ENCODE measurements at places on chromosomes 7 and 10. TPM values are rescaled to one million over a fixed set of nuclear protein-coding genes. Genes with fewer than 3 reads are reported as not detected.

Gene GALNT17
- total RNA-seq, result 26.3 TPM

Gene HTR5A
- total RNA-seq, result 1.2 TPM

Gene WDR86
- 51.1 TPM for total RNA-seq

Gene ADAMTS14
- 0.74 TPM for total RNA-seq

Gene ANKRD22
- total RNA-seq, result not detected

Gene FOXI2
- not detected for total RNA-seq

Gene KAZALD1
- total RNA-seq, result 0.25 TPM

Gene TRIM4
- 9.3 TPM for total RNA-seq

Gene IQUB
- 2.0 TPM for total RNA-seq

Gene PARP12
- 2.2 TPM for total RNA-seq

Gene TDRD1
- total RNA-seq, result 0.25 TPM

Gene CADPS2
- total RNA-seq, result 3.2 TPM

Gene PTPN12
- total RNA-seq, result 93.7 TPM

Gene EPDR1
- 11.6 TPM for total RNA-seq

Gene NEURL1
- 26.8 TPM for total RNA-seq

Gene ZNF32
- 37.4 TPM for total RNA-seq

Gene C1GALT1
- 23.1 TPM for total RNA-seq

Gene LLCFC1
- not detected for total RNA-seq

Gene TAS2R40
- not detected for total RNA-seq

Gene OR2A5
- total RNA-seq, result not detected

Gene PDCD4
- 34.2 TPM for total RNA-seq

Data from temporal lobe (tissue), 4 donors.